Kidney glomerular epithelial cell (primary cell): ENCODE measurements at places on chromosomes 5 and 9.
A peak's percentile ranks its signal among the peaks of the same experiment; 100 is the strongest.

DNA sequence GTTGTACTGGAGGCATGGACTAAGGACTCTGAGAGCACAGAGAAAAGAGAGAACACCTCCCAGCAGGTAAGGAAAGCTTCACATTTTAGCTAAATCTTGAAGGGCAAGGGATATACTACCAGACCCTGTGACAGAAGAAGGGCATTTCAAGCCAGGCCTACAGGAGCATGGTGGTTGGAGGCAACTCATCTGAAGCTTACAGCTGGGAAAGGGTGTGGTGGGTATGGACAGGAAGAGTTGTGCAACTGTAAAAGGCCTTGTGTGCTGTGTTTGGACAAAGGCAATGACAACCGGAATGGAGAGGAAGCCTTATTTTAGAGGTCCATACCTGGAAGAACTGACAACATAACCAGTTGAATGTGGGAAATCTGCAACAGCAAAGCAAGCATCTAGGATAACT is 31.2 kb downstream of the NIPSNAP3B start:
- DNase-seq: no peak

GRCh38 chr5:107470295-107470582 is 200.5 kb downstream of the EFNA5 start:
- DNase-seq: peak; percentile 48

DNA sequence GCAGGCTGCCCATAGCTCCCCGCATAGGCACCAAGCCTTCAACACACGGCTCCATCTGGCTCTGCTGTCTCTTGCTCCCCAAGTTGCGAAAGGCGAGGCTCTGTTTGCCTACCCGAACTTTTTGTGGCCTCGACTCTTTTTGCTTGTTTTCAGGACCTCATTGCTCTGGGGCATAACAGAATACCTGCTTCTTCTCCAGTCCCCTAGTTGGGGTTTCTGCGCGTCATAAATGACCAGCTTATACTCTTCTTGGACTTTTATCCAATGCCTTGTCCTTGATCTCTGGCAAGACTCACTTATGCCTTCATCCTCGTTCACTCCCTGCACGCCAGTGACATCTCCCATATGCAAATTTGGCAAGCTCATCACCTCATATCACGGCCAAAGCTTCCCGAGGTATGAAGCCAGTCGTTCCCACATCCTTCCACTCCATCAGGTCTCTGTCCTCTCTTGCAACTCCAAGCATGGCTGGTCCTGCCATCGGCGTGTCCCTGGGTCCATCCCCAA is 238.8 kb upstream of the ADAMTS16 start:
- no peak for DNase-seq

GRCh38 chr9:126205265-126205664 is 121.4 kb upstream of the MVB12B start:
- no peak for DNase-seq

- no peak for DNase-seq
Measured at GRCh38 chr9:86281593-86282076, 703 bp downstream of the ISCA1 start.

GRCh38 chr9:84207491-84207951 is 133.0 kb downstream of the SLC28A3 start:
- DNase-seq: no peak

GRCh38 chr5:40150896-40151295 is 528.8 kb upstream of the PTGER4 start:
- DNase-seq: no peak
